Activated T-cell treated with anti-CD3 and anti-CD28 coated beads, Interleukin-2, amount 50 U/mL, for 72 hours (primary cell): ENCODE measurements at places on chromosomes 5 and 9. TPM values are rescaled to one million over a fixed set of nuclear protein-coding genes. Genes with fewer than 3 reads are reported as not detected.

NTNG2 gene
- 5.4 TPM for total RNA-seq

ADAMTSL1 gene
- not detected for total RNA-seq

PCDHAC1 gene
- total RNA-seq: not detected

BASP1 gene
- 1.8 TPM for total RNA-seq

MSX2 gene
- total RNA-seq: 0.38 TPM
